ENCODE measurements at places on chromosomes 11 and 22.

DNA sequence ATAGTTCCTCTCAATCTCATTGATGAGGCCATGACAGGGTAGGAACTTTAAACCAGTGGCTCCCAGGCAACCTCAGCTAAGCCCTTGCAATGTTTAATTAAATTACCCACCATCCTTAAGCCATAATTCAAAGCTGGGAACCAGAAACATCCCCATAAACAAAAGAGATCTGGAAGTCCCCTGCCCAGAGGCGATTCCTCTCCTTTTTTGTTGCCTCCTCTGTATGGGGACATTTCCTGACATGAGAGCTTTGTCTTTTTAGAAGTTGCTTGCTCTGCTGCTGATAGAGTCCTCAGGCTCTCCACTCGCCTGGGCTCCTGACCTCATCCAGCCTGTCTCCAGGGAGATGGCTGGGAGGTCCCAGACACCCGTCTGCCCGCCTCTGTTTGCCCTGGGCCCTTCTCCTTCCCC is 3.2 kb downstream of the DTX4 start:
- no peak for DNase-seq

GRCh38 chr22:23783265-23784150 is 3.3 kb upstream of the SMARCB1 start:
- DNase-seq, result no peak

DNA sequence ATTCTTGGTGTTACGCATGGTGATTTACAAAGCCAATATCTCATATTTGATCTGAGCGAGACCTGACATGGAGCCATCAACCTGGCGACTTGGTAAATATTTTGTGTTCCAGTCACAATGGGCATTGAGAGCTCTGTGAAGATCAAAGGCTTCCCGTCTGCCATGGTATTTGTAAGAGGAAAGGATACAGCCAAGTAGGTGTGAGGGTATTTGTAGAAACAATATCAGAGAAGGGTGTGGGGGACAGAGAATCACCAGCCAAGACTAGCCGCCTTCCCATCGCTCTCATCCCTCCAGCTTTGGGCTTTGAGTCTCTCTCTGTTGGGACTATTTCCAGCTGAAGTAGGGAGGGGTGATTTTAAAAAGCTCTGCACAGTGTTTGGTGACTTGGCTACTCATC is 173.4 kb upstream of the BDNF start:
- no peak for DNase-seq

- no peak for DNase-seq
Observed at GRCh38 chr22:19169002-19169946, 9.3 kb downstream of the SLC25A1 start.

DNA sequence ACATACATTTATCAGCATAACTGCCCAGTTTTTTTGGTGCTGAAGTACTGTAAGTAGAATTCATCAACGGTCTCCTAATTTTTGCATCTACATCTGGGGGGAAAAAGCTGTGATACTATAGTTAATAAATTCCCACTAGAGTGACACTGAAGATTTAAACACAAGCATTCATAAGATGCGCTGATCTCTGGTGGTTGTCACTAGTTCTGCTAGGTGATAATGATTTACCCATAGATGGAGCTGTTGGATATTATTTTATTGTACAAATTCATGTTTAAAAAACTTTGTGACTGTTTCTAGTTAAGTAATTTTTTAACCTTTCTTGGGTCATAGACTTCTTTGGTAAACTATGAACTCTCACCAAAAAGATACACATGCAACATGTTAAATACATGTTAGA is 106.6 kb downstream of the EMSY start:
- no peak for DNase-seq

- DNase-seq, result no peak
Observed at GRCh38 chr11:92249156-92249753, 24.6 kb downstream of the FAT3 start.

- DNase-seq, result no peak
Observed at GRCh38 chr11:103904324-103904667, 132.1 kb upstream of the DDI1 start.

GRCh38 chr11:80584661-80585060 is 1143.8 kb upstream of the TENM4 start:
- no peak for DNase-seq

- no peak for DNase-seq
Observed at GRCh38 chr22:18071968-18072310, 5.9 kb upstream of the PEX26 start.

DNA sequence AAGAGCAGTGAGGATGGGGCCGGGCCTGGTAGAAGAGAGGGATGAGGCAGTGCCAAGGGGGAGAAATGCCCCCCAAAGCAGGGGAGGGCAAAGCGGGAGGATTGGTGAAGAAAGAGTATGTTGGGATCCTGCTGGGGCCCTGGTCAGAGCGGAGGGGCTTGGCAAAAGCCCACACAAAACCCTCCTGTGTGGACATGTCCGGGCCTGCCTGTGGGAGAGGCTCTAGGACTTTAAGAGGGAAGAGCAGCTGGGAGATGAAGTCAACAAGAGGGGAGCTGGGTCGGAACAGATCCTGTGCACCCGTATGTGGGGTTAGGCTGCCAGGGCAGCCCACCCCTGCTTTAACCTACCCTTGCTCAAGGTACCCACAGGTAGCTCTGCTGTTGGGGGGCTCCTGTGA is 25.8 kb downstream of the ART5 start:
- DNase-seq, result no peak

DNA sequence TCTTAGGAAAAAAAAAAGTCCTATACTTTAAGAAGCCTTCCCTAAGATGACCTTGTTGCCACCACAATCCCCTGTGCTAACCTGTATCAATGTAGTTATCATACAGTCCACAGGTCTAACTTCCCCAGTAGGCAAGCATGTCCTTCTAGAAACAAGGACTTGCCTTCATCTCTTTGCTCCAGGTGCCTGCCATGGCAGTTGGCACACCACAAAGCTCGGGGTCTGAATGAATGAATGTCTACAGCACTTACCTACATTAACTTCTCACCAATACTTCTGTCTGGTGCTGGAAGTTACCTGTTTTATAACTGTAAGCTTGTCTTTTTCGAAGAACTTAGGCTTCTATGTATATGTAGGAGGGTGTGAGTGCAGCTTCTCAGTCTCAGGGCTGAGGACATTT is 23.4 kb downstream of the CLPB start:
- DNase-seq, result no peak

DNA sequence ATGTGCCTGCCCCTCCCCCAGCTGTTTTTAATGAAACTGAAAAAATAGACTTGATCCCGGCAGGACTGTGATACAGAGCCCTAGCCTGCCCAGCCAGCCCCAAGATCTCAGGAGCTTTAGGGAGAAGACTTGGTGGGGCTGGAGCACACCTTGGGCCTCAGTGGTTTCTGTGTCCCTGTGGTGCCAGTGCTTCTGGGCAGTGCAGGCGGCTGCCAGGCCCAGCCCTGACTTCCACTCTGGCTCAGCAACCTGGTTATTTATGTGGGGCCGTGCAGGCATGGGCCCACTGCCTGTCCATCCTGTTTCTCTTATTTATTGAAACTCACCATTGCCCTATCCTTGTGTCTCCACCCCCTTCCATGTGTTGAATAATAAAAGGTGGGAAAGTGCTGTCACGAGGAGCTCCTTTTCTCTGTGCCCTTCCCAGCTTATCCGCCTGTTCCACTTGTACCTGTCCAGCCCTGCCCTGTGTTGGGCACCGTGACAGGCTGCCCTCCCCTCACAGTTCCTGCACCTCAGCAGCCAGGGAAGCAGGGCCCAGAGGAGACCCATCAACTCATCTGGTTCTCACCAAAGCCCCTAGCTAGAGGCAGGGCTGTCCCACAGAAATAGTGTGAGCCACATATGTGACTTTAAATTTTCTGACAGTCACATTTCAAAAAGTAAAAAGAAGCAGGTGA is 20.2 kb downstream of the RELT start:
- DNase-seq, result no peak

- no peak for DNase-seq
Observed at GRCh38 chr11:125869521-125869920, 17.9 kb upstream of the HYLS1 start.

GRCh38 chr11:8531312-8531711 is 62.7 kb downstream of the STK33 start:
- DNase-seq, result no peak

DNA sequence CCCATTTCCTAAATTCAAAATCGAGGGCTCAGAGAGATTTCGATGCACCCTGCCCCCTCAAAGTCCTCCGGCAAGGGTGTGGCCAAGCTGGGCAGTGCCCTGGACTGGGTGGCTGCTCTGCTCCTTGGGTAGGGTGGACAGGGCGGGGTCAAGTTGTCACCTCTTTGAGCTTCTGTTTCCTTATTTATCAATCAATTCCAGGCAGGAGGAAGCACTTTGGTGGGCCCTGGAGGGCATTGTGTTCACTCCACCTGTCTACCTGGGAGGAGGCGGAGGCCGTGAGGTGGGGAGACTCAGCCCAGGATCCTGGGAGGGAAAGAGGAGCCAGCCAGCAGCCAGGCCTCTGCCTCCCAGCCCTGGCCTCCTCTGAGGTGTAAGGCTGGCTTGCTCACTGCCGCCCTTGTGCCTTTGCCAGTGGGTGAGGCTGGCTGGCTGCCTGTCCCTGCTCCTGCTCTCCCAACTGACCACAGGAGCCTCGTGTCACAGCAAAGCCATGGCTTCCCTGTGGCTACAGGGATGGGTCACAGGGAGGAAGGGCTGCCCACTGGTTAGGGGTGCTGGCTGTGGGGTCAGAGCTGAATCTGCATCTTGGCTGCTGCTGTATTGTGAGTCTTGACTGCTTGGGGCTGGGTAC is 25.5 kb upstream of the SHISAL1 start:
- DNase-seq, result no peak

DNA sequence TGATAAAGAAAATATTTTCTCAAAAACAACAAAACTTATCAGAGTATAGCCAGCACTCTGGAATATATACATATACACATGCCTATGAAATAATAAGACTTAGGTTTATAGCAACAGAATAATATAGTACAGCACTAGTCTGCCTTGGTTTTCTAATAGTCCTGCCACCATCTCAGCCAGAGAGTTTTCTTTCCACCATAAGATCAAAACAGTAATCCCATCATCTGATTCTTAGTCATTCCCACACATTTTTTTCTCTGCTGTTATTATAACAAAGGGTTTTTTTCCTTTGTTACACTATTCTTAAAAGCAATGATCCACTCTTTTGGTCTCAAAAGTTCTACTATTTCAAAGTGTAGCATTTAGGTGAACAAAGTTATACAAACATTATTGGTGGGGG is 15.1 kb downstream of the MTMR2 start:
- DNase-seq, result no peak

DNA sequence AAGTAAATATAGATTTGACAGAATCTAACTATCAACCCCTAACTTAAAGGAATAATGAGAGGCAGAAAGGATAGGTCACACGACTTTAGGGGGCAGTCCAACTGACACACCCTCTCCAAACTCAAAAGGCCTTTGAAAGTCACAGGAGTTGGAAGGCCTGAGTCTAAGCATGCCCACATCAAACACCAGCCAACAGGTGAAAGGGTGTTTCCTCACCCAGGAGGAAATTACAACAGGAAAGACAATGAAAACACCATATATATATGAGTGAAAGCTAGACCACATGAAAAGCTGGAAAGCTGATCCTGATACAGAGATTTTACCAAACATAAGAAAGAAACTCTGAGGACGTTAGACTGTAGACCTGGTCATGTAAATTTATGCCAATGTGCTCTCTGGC is 10.5 kb upstream of the DEPDC7 start:
- no peak for DNase-seq

- DNase-seq, result peak; percentile 47
Observed at GRCh38 chr22:29359469-29359868, 28.9 kb downstream of the AP1B1 start.

DNA sequence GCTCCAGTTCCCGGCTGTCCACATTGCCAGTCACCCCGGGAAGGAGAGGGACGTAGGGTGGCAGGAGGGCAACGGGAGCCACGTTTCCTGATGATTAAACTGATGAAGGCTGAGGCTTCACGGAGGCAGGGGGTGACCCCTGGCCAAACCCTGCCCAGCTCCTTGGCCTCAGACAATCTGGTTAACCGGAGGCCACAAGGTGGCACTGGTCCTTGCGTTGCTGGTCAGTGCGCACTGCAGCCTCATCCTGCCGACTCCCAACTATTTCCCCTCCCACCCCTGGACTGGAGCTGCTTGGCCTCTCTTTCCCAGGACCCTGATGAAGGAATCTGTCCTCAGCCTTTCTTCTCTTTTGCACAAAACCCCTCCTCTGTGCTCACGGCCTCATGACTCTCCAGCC is 75.3 kb downstream of the PDE2A start:
- peak; percentile 67 for DNase-seq

- DNase-seq, result no peak
Observed at GRCh38 chr22:48257685-48258055, 1495.2 kb downstream of the TBC1D22A start.

GRCh38 chr22:44153710-44154109 is 27.0 kb upstream of the PARVG start:
- DNase-seq, result no peak

DNA sequence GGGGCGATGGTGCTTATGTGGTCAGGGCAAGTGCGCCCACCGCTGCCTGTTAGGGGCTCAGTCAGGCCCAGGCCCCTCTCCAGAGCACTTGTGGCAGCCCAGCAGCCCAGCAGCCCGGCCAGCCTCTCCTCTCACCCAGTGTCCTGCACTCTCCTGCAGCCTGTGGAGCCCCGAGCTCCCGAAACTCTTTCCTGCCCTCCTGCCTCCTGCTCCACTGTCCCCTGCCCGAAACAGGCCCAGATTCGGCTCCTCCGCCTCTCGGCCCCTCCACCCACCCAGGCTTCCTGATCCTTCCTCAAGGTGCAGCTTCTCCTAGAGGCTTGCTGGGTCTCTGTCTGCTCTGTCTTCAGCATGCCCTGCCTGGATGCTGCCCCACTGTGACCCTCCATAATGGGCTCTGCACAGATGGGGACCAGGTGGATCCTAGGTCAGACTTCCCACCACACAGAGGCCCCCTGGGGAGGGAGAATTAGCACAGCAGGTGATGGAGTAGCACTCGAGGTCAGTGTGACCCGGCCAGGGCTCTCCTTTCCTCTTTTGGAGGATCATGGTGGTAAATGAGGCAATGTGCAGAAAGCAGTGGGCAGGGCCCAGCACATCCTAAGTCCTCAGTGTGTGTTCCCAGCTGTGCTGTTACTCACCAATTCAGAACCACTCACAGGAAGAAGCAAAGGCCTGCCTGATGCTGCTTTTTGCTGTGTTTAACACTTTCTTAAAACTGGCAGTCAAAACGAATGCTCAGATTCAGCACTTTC is 18.6 kb upstream of the NAP1L4 start:
- DNase-seq, result no peak

DNA sequence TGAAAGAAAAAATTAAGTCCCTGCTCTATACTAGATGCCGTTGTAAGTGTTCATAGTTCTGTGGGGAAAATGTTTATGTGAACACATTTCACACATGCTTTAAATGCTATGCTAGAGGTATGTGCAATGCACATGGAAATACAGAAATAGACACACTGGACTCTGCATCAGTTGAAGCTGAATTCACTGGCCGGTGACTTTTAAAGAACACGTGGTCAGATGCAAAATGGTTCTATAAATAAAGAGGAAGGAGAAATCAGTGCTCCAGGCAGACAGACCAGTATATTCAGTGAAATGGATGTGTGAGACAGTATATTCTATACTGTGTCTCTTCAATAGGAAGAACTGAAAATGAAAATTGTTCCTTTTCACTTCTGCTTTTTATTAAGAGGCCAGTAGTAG is 29.9 kb downstream of the TRPC6 start:
- no peak for DNase-seq

- DNase-seq, result no peak
Observed at GRCh38 chr11:91967026-91967690, 257.5 kb upstream of the FAT3 start.

Data from left colon (tissue), 2 donors.